Activated CD4-positive, alpha-beta T cell treated with anti-CD3 and anti-CD28 coated beads, Interleukin-2, Interleukin-4, amounts not matched to agents 100 ng/mL and 50 ng/mL, durations not matched to agents 16 hours and 8 hours (primary cell): ENCODE measurements at places on chromosomes 7 and 10.

DNA sequence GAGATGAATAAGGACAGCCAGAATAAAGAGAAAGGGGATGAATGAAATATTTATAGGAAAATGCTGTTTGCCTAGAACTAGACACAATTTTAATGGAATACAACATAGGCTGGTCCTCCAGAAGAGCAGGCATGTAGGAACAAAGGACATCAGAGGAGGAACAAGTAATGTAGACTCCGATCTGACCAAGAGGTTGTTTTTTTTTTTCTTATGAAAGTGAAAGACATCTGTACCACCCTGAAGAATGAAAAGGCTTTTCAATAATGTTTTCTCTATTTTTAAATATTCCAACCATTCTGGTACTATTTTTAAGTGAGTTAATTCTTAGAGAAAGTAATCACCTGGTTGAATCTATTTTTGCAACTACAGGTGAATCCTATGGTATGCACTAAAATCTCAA, 136.9 kb upstream of the PTN start:
- DNase-seq: no peak

GRCh38 chr10:48613016-48613415, 8.1 kb upstream of the ARHGAP22 start:
- no peak for DNase-seq

GRCh38 chr7:51700593-51701215, 384.1 kb upstream of the COBL start:
- DNase-seq: no peak

DNA sequence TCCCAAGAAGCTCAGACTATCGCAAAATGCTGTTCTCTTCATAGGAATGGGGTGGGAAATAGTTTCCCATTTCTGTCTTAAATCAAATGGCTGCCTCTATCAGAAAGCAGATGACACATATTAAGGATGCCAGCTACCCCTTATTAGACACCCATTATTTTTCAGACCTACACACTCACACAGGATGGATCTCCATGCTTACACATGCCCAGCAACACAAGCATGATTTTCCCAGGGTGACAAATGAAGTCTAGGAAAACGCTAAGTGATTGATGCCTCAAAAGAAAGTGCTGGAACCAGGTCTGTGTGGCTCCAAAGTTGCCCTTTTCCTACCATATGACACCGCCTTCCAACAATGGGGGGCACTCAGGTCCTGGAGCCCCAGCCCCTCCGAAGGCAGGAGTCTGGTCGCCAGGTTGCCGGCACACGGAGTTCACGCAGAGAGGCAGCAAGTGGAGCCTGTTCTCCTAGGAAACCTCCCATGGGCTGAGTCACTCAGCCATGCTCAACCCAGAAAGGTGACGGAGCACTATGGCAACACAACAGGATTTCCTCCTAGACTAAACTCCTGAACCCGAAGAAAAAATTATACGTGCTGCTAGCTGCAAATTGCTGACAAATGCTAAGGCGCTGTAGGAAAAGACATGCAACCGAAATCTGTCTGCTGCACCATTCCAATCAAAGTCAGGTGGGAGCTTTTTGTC, 19.8 kb downstream of the VOPP1 start:
- DNase-seq: no peak

DNA sequence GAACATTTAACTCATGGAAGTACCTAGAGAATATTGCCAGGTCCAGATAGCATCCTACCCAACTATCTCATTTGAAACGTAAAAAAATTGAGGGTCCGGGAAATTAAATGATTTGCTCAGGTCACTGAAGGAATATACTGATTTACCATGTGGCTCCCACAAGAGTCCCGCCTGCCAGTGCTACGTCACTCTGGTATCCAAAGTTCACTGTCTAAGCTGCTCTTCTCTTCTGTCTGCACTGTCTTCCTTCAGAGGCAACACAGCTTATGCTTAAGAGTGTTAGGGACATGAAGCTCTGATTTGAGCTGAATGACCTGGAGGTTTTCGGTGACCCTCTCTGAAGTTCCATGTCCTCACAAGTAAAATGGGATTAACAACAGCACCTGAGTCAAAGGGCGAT, 114.6 kb downstream of the PDE1C start:
- no peak for DNase-seq

DNA sequence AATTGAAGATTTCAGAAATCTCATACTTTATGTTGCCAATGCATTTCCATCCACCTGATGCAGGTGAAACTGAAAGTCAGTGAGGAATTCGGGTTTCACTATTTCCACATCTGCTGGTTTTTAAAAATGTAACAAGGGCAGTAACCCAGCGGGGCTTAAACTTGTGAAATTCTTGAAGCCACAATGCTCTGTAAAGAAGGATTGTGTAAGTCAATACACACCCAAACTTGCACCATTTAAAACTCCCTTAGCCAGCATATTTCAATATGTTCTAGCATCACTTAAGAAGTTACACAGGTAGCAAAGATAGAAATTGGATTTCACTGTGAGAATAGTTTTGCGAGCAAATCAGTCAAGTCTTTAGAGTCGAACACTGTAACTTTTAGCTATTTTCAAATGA, 386.1 kb downstream of the PLXDC2 start:
- DNase-seq: no peak

DNA sequence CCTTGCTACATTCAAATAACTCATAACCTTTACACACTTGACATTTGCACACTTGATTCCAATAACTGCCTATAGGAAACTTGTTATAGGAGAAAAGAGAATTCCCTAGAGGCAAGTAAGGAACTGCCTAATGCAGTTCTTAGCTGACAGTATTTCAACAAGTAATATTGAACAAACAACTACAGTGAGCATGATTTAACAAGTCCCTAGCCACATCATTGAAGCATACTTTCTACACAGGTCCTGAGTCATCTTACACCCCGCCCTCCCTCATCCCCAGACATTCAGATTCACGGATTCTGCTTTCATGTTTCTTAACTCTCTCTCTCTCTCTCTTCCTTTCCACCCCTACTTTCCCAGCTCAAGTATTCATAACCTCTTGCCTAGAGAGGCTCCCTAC, 153.5 kb downstream of the LSM5 start:
- DNase-seq: no peak

- no peak for DNase-seq
Observed at GRCh38 chr10:55813451-55814170, 547.4 kb downstream of the ZWINT start.

- no peak for DNase-seq
Observed at GRCh38 chr10:52756966-52757365, 15.6 kb downstream of the MBL2 start.

DNA sequence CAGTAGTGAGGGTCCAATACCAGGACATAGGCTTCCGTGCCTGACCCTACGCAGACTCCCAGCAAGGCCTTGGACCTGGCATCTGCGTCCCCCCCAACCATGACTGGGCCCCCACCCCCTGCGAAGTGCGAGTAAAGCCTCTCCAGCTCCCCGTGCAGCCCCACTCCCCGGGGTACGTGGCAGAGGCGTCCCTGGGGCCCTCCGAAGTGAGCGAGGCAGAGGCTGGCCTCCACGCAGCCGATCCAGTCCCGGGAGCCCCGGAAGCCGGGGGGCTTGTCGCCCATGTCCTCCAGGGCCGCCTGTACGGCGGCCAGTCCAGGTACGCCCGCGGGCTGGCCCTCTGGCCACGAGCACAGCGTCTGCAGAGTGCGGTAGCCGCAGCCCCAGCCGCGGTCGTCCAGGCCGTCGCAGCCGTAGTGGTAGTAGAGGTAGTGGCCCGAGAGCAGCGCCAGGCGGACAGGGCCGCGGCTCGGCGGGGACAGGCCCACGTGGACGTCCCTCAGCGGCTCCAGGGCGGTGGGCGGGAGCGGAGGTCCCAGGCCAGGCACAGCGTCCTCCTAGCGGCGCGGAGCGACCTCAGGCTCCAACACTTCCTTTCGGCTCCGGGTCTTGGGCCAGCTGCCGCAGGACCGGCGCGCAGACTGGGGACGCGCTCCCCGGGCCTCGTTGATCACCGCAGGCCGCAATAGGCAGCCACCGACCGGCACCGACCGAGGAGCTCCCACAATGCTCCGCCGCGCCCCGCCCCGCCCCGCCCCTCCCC, at the start of gene UFSP1:
TSS of gene UFSP1 (minus strand) at position 728 of the 763 bp plus-strand sequence. CDS start at position 284, 444 bp downstream.
- no peak for DNase-seq

DNA sequence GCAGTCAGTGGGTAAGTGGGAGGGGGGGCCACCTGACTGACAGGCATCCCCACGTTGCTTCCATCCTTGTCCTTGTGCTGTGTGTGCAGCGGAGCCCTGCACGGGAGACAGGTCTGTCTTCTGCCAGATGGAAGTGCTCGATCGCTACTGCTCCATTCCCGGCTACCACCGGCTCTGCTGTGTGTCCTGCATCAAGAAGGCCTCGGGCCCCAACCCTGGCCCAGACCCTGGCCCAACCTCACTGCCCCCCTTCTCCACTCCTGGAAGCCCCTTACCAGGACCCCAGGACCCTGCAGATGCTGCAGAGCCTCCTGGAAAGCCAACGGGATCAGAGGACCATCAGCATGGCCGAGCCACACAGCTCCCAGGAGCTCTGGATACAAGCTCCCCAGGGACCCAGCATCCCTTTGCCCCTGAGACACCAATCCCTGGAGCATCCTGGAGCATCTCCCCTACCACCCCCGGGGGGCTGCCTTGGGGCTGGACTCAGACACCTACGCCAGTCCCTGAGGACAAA, 24.8 kb downstream of the TBATA start:
- DNase-seq: no peak

GRCh38 chr10:35720366-35720765, 78.3 kb upstream of the FZD8 start:
- DNase-seq: no peak
